Uterine smooth muscle cell (primary cell): ENCODE measurements at places on chromosomes 16 and 17. TPM values are rescaled to one million over a fixed set of nuclear protein-coding genes. Genes with fewer than 3 reads are reported as not detected.

DDX52 gene
- 21.2 and 21.4 TPM in 2 replicates for total RNA-seq

CA10 gene
- total RNA-seq, result not detected in 2 replicates

NOXO1 gene
- not detected in 2 replicates for total RNA-seq

HAGHL gene
- total RNA-seq, result 21.7 and 29.0 TPM in 2 replicates

RAMP2 gene
- 0.37 TPM in 1 of 2 replicates, not detected in the other for total RNA-seq

CBFA2T3 gene
- total RNA-seq, result not detected in 2 replicates

CAMKK1 gene
- 22.1 and 25.7 TPM in 2 replicates for total RNA-seq

SLC16A13 gene
- 1.00 and 1.7 TPM in 2 replicates for total RNA-seq

OR1A1 gene
- total RNA-seq, result not detected in 2 replicates

DUS2 gene
- total RNA-seq, result 17.7 and 29.8 TPM in 2 replicates

TK1 gene
- 84.1 and 209 TPM in 2 replicates for total RNA-seq

RBFOX1 gene
- not detected in 2 replicates for total RNA-seq

SLC5A11 gene
- total RNA-seq, result under 0.01 TPM in 1 of 2 replicates, not detected in the other

CSH1 gene
- not detected in 2 replicates for total RNA-seq

NPIPA5 gene
- total RNA-seq, result 2.2 TPM in 1 of 2 replicates, not detected in the other

NHERF1 gene
- total RNA-seq, result 12.6 and 17.1 TPM in 2 replicates

TBC1D3I gene
- 0.33 TPM in 1 of 2 replicates, not detected in the other for total RNA-seq

TBX21 gene
- 0.12 and 1.4 TPM in 2 replicates for total RNA-seq

NT5C gene
- total RNA-seq, result 42.7 and 77.2 TPM in 2 replicates

CCDC102A gene
- 12.4 and 27.4 TPM in 2 replicates for total RNA-seq

KCNH4 gene
- total RNA-seq, result not detected in 2 replicates

FBXO39 gene
- 0.25 and 0.33 TPM in 2 replicates for total RNA-seq

ARL4D gene
- 10.6 and 26.1 TPM in 2 replicates for total RNA-seq

INTS2 gene
- total RNA-seq, result 20.6 and 25.3 TPM in 2 replicates

ADAP2 gene
- total RNA-seq, result 1.1 and 3.0 TPM in 2 replicates

PRRT2 gene
- total RNA-seq, result 1.8 and 2.9 TPM in 2 replicates

CLEC19A gene
- not detected in 2 replicates for total RNA-seq

WFDC1 gene
- 0.50 and 0.66 TPM in 2 replicates for total RNA-seq

MILR1 gene
- 16.4 and 21.7 TPM in 2 replicates for total RNA-seq

TSPOAP1 gene
- total RNA-seq, result 0.44 and 4.0 TPM in 2 replicates

KRT40 gene
- not detected in 2 replicates for total RNA-seq

ZG16B gene
- 0.55 and 0.87 TPM in 2 replicates for total RNA-seq

ALOX12 gene
- total RNA-seq, result 0.75 TPM in 1 of 2 replicates, not detected in the other

DPEP3 gene
- not detected in 2 replicates for total RNA-seq

HAP1 gene
- total RNA-seq, result under 0.01 TPM in 1 of 2 replicates, not detected in the other

SNAI3 gene
- 0.11 and 0.12 TPM in 2 replicates for total RNA-seq

CRISPLD2 gene
- 4.5 and 5.4 TPM in 2 replicates for total RNA-seq

TPSB2 gene
- not detected in 2 replicates for total RNA-seq

GRIN2A gene
- 1.00 and 2.1 TPM in 2 replicates for total RNA-seq

ZNF385C gene
- not detected in 2 replicates for total RNA-seq

KRT12 gene
- under 0.01 TPM in 1 of 2 replicates, not detected in the other for total RNA-seq

KRT20 gene
- total RNA-seq, result 0.22 TPM in 1 of 2 replicates, not detected in the other

CLEC18A gene
- 0.12 and 0.22 TPM in 2 replicates for total RNA-seq
